ENCODE measurements at places on chromosomes 7 and 10.

GRCh38 chr10:1715821-1716220 lies 21.5 kb downstream of the ADARB2 start:
- DNase-seq, result no peak

- DNase-seq, result no peak
These were observed 1239.7 kb downstream of the GATA3 start for GRCh38 chr10:9294132-9294663.

GRCh38 chr10:19904202-19904661 lies 88.0 kb downstream of the PLXDC2 start:
- peak; percentile 13 for DNase-seq

DNA sequence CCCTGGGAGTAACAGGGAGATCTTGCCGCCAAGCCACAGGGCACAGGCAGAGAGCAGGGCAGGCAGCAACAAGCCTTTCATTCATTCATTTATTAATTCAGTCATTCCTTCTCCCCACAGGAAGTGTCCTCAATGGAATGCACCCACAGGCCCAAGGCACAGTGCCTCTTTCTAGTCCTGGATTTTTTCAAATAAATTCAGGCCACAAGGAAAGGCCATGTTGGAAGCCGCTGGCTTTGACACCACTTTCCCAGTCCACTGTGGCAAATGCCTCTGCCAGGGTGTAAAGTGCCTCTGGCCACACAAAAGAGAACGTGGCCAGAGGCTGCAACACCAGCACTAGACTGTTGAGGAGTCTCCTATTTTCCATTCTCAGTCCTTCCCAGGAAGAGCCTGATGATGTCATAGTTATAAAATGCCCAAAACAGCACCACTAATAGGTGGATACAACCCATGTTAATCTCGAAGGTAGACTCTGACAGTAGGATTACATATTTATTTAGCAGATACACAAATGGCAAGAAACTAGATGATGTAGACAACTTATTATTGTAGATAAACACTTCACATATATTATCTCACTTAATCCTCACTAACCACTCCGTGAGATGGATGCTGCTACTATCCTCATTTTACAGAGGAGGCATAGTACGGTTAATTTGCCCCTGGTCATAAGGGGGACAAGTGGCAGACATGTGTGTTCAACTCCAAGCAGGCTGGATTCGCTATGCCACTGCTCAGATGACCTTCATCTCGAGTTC lies 5.5 kb downstream of the JAZF1 start:
- no peak for DNase-seq

DNA sequence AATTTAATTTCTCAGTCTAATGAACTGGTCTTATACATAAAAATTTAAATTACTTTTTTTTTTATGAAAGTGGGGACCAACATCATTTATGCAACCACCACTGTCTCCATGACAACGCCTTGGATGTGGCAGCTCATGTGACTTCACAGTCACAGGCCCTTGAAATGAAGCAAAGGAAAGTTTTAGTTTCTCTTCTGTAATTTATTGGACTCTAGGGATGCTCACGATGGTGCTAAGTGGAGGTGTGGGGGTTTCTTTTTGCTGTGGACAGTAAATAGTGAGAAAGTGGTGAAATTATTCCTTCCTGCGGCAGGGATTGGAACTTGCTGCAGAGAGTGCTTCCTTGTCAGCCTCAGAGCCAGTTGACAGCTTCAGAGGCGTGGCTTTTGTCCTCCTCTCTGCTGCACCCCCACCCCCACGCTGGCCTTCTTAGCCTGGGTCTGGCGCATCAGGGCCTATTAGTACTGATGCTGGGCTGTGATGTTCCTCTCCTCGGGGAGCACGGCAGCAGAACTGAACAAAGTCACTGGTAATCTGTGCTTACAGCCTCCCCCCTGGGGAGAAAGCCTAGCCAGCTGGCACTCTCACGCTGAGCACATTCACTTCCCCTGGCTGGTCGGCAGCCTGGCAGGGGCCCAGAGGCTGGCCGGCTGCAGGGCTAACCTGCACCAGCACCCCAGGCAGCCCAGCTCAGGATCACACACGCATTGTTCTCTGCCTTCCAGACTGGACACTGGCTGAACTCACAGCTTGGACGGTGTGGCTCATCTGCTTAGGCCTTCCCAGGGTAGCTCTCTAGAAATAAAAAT lies 517.5 kb upstream of the GALNT17 start:
- no peak for DNase-seq

GRCh38 chr7:75984130-75985008 lies 10.0 kb downstream of the TMEM120A start:
- no peak for DNase-seq

GRCh38 chr7:48244864-48245271 lies 73.6 kb downstream of the ABCA13 start:
- no peak for DNase-seq

DNA sequence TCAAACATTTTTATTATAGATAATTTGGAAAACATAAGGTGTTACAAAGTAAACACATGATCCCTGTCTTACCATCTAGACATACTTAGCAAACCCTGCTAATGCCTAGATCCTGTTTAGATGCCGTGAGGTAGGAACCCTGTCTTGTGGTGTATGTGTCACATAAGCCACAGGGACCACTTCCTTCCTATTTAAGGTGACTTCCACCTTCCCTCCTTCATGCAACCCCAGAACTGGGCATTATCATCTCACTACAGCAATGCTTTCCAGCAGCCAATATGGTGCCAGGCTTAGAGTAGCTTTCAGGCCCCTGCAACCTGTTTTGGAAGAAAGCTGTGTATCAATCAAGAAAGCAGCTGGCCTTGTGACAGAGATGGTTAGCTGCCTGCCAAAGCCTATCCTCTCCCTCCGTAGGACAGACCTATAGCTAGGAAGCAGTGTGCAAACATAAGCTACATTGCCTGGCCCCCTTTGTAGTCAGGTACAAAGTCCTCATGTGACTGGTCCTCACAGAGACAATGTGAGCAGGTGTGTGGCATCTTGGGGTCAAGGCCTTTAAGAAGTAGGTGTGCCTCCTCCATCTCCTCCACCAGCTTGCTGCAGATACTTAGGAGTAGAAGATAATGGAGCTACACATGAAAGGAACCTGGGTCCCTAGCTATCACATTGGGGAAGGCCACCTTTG lies 146.8 kb downstream of the SPAG6 start:
- no peak for DNase-seq

GRCh38 chr7:104758504-104758903 lies 255.5 kb upstream of the KMT2E start:
- DNase-seq, result no peak

DNA sequence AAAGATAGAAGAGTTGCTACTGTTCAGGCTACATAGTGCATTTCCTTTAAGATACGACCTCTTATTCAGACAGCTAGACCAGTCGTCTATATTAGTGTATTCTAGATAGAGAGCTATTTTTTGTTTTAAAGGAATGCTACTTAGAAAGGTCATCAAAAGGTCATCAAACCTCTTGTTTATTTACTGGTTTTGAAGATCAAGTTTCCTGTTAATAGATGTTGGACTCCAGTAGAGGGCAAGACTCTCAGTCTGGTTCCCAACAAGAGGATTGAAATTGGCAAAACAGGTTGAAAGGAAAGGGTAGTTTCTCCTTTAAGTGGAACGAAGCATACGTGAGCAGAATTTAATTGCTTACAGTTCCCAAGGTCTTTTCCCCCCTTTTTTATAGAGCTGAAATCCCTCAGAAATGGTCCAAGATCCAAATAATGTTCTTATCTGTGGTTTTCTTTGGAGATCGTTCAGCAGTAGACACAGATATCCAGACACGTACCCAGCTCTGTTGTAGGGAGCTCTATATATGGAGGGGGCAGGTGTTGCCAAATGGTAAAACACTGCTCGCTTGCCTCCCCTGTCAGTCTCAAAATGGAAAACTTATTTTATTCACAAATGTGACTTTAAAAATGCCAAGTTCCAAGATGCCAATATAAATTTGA lies 37.2 kb downstream of the BAMBI start:
- DNase-seq, result no peak

- DNase-seq, result peak; percentile 15
These were observed 588 bp upstream of the PAOX start for GRCh38 chr10:133378251-133379096.

DNA sequence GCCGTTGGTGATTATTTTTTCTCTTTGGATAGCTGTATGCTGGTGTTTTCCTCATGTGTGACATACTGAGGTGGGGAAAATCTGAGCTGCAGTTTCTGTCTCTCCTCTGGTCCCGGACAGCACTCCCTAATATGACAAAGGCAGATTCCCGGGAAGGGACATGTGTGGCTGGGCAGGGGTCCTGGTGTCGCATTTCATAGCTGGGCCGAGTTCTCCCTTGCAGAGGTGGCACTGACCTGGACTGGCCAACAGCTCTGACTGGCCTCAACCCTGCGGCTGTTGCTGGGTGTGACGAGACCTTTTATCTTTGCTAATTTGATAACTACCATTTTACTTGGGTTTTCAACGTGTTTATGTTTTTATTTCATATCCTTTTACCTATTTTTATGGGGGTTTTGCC lies 248.6 kb upstream of the TCERG1L start:
- no peak for DNase-seq

GRCh38 chr10:29585488-29585976 lies 49.2 kb downstream of the SVIL start:
- DNase-seq, result no peak

GRCh38 chr7:44769376-44769775 lies 20.7 kb downstream of the ZMIZ2 start:
- DNase-seq, result no peak

- no peak for DNase-seq
These were observed 15.3 kb downstream of the NKX2-3 start for GRCh38 chr10:99548041-99548530.

DNA sequence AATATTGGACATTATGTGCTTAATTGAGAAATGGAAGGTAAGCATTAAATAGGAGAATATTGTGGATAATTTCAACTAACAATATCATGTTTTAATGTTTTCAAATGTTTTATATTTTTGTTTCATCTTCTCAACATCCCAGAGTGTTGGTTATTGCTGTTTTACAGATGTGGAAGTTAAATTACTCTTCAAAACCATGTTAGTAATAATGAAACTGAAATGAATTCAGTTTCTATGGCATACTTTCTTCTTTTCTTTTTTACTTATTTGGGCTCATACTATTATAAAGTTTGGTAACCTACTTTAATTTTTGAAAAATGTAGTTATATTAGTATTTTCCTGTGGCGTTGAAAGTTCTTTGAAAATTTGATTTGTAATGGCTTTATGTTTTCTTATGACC lies 4.2 kb downstream of the GLRX3 start:
- no peak for DNase-seq

DNA sequence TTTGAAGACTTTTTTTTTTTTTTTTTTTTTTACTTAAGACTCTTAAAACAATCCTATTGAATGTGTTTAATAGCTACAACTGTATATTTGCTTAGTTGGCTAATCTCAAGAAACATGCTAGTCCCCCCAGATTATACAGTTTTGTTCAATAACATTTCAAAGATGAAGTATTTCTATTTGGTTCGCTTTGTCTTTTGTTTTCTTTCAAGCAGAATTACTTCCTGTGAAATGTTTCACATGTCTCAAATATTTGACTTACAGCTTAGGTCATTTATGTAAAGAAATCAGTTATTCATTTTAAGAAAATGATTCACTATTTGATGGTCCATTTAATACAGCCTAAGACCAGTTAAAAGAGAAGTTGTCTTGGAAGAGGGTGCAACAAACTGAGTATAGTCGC lies 12.8 kb upstream of the LAMB1 start:
- no peak for DNase-seq

DNA sequence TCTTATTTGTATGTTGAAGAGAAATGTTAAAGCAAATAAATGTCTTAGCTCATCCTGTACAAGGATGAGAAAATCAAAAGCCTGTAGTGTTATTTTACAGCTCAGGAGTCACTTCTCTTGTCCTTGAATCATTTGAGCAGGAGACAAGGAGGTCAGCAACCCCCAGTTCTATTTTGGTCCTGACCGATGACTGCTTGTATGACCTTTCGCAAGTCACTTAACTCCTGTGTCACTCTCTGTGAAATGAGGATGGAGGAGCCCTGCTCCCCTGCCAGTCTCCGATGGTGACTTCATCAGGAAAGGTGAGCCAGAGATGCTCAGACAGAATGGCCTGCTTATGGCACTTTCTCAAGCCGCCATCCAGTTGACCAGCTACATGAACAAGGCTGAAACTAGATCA lies 101.0 kb downstream of the CELF2 start:
- DNase-seq, result no peak

DNA sequence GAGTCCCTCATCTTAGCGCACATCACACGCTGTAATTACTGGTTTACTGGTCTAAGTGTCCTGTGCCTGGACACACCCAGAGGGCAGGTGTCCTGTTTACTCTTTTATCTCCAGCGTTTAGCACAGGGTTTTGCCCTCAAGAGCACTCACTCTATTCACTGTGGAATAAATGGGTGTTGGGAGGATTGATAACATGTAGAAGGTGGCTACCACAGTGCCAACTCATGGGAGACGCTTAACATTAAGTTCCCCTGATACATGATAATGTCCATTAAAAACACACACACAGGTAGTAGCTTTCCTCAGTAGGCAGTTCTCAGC lies 96.1 kb upstream of the EFCAB10 start:
- no peak for DNase-seq

DNA sequence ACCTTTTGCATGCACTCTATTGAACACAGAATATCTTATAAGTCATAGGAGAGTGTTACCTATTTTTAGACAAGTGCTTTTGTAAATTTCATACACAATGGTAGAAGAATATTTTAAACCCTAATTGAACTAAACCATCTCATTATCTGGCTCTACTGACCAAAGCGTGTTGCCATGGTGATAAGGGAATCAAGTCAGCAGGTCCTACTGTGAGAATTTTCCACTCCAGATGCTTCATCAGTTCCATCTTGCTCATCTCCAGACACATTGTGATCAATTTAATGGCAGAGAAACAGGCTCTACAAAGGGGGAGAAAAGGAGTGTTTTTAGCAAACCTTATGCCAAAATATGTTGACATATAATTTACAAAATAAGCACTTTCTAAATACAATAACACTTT lies 621.9 kb upstream of the GHITM start:
- no peak for DNase-seq

- no peak for DNase-seq
These were observed 176.2 kb upstream of the CSTF2T start for GRCh38 chr10:51875610-51876009.

- DNase-seq, result no peak
These were observed 10.8 kb downstream of the TMEM196 start for GRCh38 chr7:19762631-19763030.

DNA sequence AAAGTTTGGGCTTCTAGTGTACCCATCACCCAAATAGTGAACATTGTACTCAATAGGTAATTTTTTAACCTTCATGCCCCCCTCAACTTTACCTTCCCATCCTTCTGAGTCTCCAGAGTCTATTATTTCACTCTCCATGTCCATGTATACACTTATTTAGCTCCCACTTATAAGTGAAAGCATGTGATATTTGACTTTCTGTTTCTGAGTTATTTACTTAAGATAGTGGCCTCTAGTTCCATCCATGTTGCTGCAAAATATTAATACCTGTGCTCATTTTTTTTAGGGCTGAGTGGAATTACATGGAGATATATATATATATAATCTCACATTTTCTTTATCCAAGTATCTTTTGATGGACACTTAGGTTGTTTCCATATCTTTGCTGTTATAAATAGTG lies 21.1 kb upstream of the PHF14 start:
- no peak for DNase-seq

All from trophoblast cell (in vitro differentiated cells and primary cell).